CD4-positive, alpha-beta T cell (primary cell): ENCODE measurements at places on chromosomes 7 and 10. TPM values are rescaled to one million over a fixed set of nuclear protein-coding genes. Genes with fewer than 3 reads are reported as not detected.
A peak's percentile ranks its signal among the peaks of the same experiment; 100 is the strongest.

Gene DGKI
- total RNA-seq = not detected

GRCh38 chr10:20091698-20092097, 275.5 kb downstream of the PLXDC2 start:
- no peak for DNase-seq

GRCh38 chr10:132517951-132518521, 19.6 kb upstream of the INPP5A start:
- no peak for DNase-seq

Gene LRRC4
- total RNA-seq = 1.6 TPM

DNA sequence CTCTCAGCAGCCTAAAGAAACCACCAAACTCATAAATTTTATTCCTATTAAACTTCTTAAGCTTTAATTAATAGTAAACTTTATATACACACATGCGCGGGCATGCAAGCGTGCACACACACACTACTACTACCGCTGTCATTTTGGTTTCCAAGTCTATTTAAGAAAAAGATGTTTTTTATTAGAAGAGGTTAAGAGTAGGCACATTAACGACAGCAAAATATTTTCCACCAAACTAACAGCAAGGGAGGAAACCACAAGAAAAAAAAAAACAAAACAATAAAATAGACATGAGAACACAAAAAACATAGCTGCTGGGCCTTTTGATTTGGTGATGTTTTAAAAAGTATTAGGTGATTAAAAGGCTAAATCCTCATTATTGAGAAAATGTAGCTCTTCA, 28.6 kb downstream of the RTKN2 start:
- no peak for DNase-seq

DNA sequence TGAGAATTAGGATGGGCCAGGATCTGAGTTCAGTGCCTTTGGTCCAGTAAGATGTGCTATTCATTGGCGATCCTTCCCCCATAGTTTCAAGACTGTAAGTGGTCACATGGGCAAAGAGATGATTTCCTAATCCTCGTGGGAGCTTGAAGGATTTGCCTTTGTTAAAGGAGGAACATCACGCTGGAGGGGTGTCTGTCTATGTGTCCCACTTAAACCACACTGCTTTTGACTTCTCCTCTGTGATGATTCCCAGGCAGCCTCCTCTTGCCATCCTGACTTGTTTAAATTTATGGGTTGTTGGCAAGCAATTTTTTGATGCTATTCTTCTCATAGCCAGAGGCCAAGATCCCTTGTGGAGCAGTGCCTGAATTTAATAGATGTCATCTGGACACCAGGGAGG, 154.0 kb downstream of the TCF7L2 start:
- no peak for DNase-seq

GRCh38 chr10:51103554-51104217, 29.4 kb downstream of the PRKG1 start:
- no peak for DNase-seq

GRCh38 chr7:78535655-78536054, 737.1 kb downstream of the PHTF2 start:
- DNase-seq = no peak

DNA sequence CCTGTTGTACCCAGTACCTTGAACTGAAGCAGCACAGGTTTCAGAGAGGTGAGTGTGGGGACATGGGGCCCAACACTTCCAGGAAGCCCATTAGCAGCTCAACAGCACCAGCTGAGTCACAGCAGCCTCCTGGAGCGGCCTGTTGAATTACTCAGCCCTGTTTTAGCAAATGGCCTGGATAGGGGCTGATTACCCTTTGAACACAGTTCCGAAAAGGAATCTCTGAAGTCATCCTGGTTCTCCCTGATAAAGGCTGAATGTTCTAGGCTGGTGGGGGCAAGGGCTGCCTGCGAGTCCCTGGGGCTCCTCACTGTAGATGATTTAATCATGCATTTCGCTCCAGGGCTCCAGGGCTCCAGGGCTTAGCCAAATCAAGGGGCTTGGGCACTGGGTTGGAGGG, 287.5 kb downstream of the GRID1 start:
- DNase-seq = no peak

- no peak for DNase-seq
These were observed 38.9 kb downstream of the DNAJB12 start for GRCh38 chr10:72315611-72316385.

GRCh38 chr10:131616040-131616439, 284.8 kb upstream of the PPP2R2D start:
- no peak for DNase-seq

Gene EMX2
- not detected for total RNA-seq

DNA sequence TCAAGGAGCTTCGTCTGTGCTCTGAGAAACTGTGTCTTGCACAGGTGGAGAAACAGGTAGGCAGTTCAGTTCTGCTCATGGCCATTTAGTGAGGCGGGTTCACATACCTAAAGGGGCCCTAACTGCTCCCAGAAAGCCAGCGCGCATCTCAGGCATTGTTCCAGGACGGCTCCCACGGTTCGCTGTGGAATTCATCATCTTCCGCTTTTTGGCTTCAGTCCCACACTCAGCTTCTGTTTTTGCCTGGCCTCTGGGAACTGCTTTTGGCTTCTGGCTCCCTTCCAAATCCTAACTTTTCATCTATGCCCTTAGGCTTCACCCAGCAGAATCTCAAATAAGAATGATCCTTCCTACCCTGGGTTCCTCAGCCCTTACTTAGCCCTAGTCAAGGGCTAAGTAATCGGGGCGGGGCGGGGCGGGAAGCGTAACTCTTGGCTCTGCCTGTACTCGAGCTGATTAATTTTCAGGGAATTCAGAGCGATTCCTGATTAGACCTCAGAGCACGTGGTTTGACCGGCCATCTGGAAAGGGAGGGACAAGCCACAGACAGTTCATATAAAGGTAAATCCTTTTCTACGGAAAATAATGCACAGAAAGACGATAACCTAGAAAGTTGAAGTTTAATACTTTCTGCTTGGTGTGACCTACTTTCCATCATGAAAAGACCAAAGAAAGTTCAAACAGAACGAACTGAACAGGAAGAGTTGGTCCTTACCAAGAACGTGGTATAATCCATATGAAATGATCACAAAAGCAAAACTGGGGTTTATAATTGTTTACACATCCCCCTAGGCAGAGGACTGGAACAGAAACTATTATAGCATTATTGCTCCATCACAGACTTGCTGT, 105.7 kb downstream of the ST8SIA6 start:
- DNase-seq = no peak

- no peak for DNase-seq
These were observed 124.8 kb downstream of the PPP1R17 start for GRCh38 chr7:31811650-31812461.

GRCh38 chr7:77246026-77246640, 46.5 kb upstream of the FGL2 start:
- DNase-seq = no peak

DNA sequence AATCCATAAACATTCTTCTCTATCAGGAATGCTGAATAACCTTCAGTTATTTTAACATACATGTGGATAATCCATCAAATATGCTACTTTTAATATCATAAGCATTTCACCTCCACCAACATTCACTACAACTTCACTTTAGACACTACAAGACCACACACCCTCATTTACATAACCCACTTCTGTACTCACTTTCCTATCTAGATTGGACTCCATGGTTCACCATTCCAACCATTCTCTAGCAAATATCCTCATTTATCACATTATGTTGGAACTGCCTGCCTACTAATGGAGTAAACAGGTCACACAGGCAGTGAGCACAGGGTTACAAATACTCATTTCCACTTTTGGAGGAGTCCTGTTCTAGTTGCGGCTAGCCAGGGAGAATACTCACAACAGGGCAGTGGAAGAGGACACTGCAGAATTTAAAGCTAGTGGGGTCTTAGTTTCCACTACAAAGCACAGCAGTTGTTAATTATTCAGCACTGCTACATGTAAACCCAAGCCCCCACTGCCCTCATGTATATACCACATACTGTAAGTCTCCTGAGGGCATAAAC, 18.4 kb downstream of the SNX13 start:
- DNase-seq = no peak

DNA sequence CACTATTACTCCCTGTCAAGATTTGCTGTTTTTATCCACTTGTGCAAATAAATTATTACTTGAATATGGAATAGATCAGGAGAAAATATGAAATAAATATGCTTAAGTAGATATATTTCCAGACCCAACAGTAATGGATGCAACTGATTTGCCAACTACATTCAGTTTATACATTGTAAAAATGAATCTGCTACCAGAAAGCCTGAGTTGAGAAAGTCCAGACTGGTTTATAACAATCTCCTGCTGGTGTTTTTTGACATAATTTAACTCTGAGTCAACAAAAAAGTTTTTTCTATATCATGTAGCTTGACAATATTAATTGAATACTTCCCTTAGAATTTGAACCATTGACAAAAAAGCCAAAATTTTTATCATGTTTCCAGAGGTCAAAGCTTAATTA, 265.8 kb upstream of the SEMA3D start:
- DNase-seq = no peak

Gene TMEM176B
- total RNA-seq = not detected

- DNase-seq = no peak
These were observed 92.7 kb downstream of the LANCL2 start for GRCh38 chr7:55457801-55458200.

DNA sequence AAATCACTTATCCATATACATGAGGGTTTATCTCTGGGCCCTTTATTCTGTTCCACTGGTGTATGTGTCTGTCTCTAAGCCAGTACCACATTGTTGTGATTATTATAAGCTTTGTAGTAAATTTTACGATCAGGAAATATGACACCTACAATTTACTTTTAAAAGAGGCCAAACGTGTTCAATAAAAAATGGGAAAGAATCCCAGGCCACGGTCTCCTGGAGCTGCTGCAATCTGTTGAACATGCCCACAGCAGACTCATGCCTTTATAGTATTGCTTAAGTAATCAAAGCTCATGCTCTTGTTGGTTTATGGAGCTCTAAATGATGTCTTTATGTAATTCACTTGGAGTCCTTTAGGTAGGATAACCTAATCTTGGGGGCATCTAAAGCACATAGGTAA, 273.0 kb downstream of the ZMYND11 start:
- DNase-seq = no peak

- no peak for DNase-seq
These were observed 1.3 kb upstream of the GFRA1 start for GRCh38 chr10:116274064-116274904.

DNA sequence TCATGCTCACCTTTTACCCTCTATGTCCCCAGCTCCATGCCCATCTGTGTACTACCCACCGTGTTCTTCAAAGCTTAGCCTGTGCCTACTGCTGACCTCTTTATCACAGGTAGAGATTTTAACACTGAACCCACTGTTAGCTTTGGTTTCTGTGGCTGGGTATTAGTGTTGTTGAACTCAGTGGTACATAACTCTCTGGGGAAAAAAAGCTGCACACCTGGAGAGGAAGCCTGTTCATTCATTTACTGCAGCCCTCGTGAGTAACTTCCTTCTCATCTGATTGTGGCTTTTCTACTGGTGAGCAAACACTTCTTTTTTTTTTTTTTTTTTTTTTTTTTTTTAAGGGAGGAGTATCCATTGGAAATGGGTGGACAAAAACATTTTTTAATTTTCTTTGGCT, 326.3 kb downstream of the CCSER2 start:
- DNase-seq = no peak

GRCh38 chr10:131781791-131782190, 119.0 kb upstream of the PPP2R2D start:
- DNase-seq = no peak

Gene DENND11
- 41.1 TPM for total RNA-seq

DNA sequence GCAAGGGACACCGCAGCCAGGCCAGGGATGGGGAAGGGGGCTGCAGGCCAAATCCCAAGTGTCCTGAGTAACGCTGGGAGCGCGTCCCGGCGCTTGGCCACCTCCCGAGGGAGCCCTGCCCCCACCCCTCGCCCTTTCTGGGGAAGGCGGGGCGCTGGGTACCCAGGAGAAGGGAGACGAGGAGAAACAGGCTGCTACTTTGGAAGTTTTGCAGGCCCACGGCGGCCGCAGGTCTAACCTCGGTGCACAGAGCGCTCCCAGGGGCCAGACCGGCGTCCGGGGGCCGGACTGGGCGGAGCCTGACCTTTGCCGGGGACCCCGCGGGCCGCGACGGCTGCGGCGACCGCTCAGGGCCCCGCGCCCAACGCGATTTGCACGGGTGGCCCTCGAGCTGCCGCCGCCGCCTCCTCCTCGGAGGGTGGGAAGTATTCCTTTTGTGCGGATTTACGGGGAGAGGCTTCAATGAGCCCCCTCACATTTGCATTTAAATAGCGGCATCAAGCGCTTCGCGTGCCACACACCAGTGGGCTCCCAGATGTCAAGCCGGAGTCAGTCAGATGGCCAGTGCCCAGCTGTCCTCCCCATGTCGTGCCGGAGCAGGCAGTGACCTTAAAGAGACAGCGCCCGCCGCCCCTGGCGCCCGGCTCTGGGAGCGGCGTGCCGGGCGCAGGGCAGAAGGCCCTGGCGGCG, 3.0 kb upstream of the EBF3 start:
- no peak for DNase-seq

- DNase-seq = peak; percentile 41
These were observed 24.7 kb downstream of the AOC1 start for GRCh38 chr7:150876817-150877526.

Gene ZNF37A
- total RNA-seq = 15.4 TPM

GRCh38 chr10:77236700-77237099, 400.9 kb downstream of the KCNMA1 start:
- no peak for DNase-seq

DNA sequence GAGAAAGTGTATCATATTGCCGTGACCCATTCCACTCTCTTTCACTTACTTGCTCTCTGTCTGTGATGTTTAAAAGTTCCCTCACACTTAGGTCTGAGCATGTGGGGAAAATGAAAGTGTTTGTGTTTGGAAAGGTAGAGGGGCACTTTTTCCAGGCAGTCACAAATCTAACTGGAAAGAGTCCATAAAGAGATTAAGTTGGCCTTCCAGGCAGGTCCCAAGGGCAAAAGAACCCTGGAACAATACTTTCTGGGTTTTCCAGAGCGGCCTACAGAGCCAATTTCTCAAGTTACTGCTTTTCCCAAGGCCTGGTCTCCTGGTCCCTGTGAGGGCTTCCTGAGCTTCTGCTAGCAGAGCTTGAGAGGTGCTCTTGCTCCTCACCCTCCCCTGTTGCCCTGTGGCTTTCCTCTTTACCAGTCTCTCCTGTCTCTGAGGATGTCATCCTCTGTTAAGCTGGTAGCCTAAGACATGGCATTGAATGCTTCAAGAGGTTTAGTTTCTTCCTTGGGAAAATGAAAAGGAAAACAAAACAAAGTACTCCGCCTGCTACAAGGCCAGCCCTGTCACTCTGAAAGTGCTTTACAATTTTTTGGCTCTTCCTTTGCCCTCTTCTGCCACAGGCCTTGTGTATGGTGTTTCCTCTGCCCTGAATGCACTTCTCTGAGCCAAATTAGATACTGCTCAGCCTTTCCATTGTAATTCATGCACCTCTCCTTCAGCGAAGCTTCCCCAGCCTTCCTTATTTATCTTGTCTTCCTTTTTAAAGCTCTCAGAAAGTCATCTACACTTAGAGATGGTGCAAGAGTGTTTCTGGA, 20.1 kb downstream of the TES start:
- DNase-seq = no peak

GRCh38 chr7:103771294-103771693, 218.2 kb downstream of the RELN start:
- no peak for DNase-seq

- DNase-seq = peak; percentile 2
These were observed 206.9 kb downstream of the EBF3 start for GRCh38 chr10:129756912-129757901.
